Head of caudate nucleus (tissue), 42 donors: ENCODE measurements at places on chromosomes 3 and 15.

- DNase-seq, result no peak
These were observed 94.6 kb downstream of the FOXP1 start for GRCh38 chr3:71488882-71489281.

DNA sequence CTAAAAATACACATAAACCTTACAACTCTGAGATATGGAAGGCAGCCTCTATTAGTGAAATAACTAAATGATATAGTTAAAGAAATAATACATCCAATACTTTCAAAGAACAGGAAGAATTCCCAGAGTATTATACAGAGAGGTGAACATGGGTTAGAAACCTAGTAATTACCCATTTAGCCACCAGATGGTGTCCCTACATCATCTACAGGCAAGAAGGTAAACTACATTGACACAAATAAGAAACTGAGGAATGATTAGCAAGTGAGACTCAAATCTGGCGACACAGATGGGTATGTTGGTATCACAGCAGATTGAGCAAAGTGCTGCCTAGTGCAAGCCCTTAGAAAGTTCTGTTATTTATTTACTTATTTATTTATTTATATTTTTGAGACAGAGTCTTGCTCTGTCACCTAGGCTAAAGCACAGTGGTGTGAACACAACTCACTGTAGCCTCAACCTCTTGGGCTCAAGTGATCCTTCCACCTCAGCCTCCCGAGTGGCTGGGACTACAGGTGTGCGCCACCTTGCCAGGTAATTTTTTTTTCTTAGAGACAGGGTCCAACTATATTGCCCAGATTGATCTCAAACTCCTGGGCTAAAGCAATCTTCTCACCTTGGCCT is 28.2 kb downstream of the NEK4 start:
- no peak for DNase-seq

DNA sequence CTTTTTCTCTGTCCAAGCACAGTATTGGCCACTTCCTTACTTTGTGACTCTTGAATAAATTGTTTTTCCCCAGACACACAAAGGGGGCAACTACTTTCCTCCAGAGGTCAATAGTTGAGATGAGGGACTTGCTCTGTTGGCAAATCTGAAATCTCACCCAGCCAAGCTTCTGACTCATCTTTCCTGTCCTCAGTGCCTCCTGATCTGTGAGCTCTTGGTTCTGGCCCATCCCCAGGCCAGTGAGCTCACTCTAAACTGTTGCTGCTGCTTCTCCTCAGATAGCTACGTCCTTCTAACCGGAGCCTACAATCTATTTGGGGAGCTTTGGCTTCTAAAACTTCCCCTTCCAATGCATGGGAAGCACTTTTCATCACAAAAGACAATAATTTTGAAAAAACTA is 50.0 kb upstream of the NMD3 start:
- no peak for DNase-seq

GRCh38 chr15:50593761-50594160 is 47.3 kb upstream of the USP50 start:
- no peak for DNase-seq

DNA sequence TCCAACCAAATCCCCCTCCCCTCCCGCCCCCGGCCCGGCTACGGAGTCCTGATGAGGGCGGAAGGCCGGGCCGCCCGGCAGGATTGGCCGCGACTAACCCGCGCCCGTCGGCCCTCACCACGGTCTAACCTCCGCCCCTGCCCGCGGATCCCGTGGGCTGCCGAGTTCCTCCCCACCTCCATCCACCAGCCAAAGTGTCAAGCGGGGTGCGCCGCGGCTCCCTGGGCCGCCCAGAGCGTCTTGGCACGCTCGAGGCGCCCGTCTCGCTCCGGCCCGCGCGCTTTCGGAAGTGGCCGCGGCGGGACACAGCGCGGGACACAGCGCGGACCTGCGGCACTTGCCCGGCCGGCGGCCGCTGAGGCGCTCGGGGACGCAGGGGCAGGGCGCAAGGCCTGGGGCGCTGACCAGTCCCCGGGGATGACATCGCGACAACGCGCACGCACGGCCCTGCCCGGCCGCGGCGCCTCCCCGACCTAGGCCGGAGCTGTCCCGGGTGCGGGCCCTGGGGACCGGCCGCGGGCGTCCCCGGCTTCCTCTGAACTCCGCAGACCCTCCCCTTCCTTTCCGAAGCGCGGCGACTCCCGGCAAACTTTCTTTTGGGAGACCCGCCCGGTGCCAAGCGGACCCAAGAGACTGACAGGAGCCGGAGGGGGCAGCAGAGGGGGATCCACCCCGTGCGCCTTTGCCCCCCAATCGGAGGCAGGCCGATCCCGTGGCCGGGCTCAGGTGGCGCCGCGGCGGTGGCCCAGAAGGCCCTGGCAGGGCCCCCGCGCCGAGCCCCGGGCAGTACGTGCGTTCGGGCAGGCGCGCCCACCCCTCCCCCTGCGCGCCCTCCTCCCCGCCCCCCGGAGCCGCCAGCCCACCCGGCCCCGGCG is 112.8 kb upstream of the ICE2 start:
- DNase-seq, result peak; percentile 51

- no peak for DNase-seq
These were observed 46.5 kb downstream of the SYNPR start for GRCh38 chr3:63324621-63325020.

- no peak for DNase-seq
These were observed 141.1 kb downstream of the NR1D2 start for GRCh38 chr3:24086206-24086605.

DNA sequence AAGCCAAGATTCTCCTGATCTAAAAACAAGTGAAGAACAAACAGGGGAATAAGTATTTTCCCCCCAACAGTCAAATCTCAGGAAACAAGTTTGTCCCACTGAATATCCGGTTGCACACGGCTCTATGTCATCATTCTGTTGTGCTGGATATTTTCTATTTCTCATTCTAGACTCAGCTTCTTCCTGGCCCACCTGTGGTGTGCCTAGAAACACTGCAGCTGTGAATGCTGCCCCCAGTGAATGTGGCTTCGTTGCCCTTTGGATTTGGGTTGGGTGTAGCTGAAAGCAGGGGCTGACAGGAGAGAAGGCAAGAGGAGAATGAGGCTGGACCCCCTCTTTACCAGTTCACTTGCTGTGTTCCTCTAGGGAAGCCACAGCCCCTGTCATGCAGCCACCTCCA is 181.2 kb upstream of the PROK2 start:
- DNase-seq, result no peak

DNA sequence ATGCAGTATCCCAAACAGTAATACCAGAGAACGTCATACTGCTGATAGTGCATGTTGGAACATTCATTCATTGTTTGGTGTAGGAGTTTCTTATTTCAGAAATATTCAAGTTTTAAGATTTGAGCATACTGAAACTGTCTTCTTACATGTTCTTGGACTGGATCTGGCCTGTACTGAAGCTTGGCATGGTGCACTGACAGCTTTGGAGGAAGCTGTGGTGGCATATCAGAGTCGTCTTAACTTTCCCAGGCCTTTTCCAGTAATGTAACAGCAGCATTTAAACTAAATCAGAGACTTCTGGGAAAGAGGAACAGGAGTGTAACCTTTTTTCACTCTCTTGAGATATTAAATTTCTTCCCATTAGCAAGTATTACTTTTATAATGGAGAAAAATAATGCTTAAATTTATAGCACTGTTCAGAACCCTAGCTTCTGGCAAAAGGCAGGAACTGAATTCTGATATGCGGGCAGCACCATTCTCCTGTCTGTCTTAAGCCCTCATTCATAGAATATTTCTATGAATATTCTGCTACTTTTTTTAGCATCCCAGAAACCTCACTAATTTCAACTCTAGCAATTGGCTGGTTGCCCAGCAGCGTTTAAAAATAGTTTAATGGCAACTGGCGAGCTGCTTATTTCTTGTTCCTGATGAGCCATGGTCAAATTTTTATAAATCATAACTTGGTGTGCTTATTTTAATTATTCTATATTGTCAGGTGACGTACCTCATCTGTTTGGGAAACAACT is 31.1 kb downstream of the DNAJC13 start:
- DNase-seq, result peak; percentile 34

DNA sequence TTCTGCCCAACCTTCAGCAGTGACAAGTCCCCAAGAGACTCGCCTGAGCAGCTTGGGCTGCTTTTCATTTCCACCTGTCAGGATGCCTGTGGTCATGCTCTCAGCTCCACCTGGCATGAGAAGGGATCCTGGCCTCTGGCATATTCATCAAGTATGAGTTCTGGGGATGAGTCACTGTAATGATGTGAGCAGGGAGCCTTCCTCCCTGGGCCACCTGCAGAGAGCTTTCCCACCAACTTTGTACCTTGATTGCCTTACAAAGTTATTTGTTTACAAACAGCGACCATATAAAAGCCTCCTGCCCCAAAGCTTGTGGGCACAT is 3.5 kb downstream of the MYD88 start:
- no peak for DNase-seq

- DNase-seq, result no peak
These were observed 70.2 kb downstream of the CLDN1 start for GRCh38 chr3:190252080-190252479.

GRCh38 chr3:76561494-76562236 is 478.2 kb upstream of the ROBO2 start:
- no peak for DNase-seq

DNA sequence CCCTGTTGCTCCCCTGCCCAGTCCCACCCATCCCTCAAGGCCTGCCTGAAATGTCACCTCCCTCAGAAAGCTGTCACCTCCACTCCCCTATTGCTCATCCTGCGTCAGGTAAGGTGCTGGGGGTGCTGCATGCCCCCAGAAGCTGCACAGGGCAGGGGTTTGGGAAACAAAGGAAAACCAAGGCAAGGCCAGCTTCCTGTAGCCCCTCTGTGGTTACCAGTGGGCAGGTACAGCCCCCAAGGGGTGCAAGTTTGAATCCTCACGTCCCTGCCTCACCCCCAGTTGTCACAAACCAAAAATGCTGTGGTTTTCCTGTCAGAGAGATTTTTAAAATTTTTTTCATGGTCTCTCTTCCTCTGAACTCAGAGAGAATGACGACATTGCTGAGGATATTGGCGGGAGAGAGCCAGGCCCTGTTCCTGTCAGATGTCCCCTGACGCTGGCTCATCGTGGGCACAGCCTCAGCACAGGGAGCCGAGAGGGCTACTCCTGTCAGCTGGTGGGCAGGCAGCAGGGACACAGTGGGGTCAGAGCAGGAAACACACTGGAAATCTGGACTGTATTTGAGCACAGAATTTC is 27.0 kb downstream of the PSTPIP1 start:
- no peak for DNase-seq

DNA sequence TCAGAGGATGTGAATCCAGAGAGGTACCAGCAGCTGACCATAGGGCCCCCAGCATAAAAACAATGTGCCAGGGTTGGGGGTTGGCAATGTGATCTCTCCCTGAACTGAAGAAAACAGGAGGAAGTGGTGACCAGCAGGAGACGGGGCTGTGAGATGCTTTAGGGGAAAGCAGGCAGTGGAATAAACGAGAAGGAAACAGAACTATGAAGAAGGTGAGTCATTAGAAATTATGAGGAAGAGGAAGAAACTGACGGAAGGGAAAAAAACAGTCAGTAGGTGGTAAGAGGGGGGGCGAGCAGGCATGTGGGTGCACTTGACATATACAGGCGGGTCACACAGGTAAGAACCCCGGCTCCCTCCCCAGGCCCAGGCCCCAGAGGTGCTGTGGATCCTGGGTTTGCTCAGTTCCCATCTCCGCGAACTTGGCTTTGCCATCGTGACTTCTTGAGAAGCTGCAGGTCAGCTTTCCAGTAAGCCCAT is 42.2 kb upstream of the B3GNT5 start:
- peak; percentile 21 for DNase-seq

GRCh38 chr3:169286992-169287391 is 376.5 kb downstream of the MECOM start:
- no peak for DNase-seq

DNA sequence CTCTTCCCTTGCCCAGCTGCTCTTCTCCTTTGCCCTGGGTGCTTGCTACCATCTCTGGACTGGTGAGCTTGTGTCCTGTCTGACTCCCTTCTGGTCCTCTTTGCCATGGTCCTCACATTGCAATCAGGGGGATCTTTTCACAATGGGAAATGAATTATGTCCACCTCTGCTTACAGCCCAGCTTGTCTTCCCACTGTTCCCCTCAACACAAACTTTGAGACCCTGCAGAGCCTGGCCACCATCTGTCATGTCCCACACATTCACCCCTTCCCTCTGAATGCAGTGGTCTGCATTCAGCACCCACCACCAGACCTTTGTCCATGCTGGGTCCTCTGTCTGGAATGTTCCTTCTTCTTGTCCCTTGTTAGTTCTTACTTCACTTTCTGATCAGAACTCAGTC is 100.5 kb downstream of the ABHD5 start:
- DNase-seq, result no peak

- DNase-seq, result no peak
These were observed 11.9 kb downstream of the ABI3BP start for GRCh38 chr3:100981164-100981911.

GRCh38 chr15:101480613-101481380 is 8.7 kb downstream of the PCSK6 start:
- no peak for DNase-seq

DNA sequence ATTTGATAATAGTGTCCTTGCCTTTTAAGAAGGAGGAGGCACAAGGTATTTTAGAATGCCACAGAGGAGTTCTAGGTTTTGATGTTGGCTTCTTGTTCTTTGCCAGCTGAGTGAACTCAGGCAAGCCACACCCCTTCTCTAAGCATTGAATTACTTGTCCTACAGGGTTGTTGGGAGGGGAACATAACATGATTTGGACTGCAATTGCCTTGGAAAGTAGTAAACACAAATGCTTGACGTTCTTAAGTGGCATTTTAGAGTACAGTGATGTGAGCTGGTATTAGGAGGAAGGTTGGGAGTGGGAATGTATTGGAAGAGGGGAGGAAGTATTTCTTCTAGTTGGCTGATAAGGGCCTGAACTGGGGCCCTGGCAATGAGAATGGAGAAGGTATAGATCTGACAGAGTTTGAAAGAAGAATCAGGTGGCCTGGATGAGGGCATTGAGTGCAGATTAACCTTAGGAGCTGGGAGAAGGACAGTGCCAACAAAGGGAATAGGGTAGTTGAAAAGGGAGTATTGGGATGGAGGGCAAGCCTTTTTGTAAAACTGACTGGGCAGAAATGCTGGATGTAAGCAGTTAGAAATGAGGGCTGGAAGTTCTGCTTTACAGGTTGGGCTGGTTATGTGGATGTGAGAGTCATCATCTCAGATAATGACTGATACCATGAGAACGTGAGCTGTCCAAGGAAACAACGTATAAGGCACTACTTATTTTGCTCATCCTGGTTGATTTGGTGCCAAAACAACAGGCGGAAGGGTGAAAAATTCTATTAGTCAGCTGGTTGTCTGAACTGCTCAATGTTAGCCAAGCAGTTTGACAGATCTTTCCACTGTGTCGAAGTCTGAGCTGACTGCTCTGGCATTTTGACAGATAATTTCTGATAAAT is 16.7 kb downstream of the KAT2B start:
- DNase-seq, result no peak

GRCh38 chr15:93283854-93284253 is 194.8 kb upstream of the RGMA start:
- no peak for DNase-seq
